ENCODE measurements at places on chromosomes 2 and 18.
A peak's percentile ranks its signal among the peaks of the same experiment; 100 is the strongest.

GRCh38 chr2:110980339-110981062 is 140.2 kb upstream of the BCL2L11 start:
- DNase-seq: no peak

DNA sequence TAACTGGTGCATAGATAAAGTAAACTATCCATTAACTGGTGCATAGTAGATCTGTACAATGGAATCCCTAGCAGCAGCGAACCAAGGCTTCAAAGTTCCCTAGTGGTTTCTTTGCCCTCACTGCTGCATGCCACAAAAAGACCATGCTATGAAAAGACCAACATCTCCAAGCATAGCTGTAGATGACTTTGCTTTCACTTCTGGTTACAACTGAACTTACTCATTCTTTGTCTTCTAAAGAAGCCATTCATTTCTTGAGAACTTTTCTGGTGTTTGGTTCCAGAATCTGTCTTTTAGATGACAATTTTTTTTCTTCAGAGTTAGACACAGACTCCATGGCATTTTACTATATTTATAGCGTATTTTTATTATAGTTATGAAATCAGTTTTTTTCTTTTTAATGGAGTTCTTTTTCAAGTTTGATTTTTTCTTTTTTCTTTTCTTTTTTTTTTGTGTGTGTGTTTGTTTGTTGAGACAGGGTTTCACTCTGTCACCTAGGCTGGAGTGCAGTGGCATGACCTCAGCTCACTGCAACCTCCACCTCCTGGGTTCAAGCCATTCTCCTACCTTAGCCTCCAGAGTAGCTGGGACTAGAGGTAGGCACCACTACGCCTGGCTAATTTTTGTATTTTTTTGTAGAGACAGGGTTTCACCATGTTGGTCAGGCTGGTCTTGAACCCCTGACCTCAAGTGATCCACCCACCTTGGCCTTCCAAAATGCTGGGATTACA is 63.6 kb downstream of the SLC35F5 start:
- DNase-seq: no peak

DNA sequence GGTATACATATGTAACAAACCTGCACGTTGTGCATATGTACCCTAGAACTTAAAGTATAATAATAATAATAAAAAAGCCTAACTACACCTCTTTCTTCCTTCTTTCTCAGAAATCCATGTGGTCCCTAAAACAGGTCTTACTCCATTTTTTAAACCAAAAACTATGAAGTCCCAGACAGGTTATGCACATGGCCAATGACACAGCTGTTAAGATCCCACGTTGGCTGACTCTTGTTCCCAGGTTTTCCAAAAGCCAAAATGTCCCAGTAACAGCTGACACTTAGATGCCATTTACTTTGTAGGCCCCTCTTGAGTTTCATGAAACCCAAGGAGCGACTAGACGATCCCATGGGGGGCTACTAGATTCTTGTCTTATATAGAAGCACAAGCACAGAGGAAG is 97.0 kb downstream of the KCNF1 start:
- DNase-seq: no peak

DNA sequence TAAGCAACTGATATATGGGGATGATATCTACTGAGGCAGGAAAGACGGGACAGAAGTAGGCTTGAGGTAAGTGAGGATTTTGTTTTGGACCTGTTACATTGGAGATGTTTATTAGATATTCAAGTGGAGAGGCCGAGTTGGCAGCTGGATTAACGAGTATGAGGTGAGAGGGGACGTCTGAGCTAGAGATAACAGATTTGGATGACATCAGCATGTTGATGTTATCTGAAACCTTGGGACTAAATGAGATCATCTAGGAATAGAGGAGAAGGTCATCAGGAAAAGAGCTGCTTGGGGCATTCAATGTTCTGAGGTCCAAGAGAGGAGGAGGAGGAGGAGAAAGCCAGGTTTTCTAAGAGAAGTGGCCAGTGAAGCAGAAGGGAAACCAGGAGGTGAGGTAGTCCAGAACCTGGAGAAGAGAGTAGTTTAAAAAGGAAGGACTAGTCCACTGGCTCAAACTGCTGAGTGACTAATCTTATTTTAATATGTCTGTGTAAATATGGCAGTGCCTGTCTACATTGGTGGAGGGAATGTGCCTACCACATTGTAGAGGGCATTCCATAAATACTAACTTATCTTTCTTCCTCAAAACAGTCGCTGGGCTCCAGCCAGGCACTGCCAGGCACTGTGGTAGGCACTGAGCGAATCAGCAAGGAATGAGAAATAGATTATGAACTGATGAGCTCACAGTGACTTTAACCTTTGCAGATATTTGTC is 488.3 kb downstream of the DLGAP1 start:
- peak; percentile 26 for DNase-seq

GRCh38 chr2:44450082-44450481 is 88.3 kb downstream of the CAMKMT start:
- DNase-seq: no peak

- DNase-seq: peak; percentile 15
Measured at GRCh38 chr2:109129356-109129920, 433 bp downstream of the SH3RF3 start.

- no peak for DNase-seq
Measured at GRCh38 chr2:212845941-212846340, 305.5 kb downstream of the IKZF2 start.

DNA sequence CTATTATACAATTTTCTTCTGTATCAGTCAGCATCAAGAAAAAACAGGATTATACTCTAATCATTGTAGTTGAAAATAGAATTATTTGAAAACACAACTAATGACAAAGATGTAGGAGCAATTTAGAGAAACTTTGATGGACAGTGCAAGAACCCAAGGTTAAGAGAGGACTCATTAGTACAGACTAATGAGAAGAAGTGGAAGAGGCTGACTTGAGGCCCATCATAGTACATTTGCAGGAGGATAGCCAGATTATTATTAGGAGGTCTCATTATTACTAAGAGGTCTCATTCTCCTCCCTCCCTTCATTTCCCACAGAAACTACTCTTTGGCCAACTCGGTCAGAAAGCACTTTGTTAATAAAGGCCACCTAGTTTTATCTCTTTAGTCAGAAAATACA is 1983.0 kb downstream of the SUCLG1 start:
- DNase-seq: no peak

DNA sequence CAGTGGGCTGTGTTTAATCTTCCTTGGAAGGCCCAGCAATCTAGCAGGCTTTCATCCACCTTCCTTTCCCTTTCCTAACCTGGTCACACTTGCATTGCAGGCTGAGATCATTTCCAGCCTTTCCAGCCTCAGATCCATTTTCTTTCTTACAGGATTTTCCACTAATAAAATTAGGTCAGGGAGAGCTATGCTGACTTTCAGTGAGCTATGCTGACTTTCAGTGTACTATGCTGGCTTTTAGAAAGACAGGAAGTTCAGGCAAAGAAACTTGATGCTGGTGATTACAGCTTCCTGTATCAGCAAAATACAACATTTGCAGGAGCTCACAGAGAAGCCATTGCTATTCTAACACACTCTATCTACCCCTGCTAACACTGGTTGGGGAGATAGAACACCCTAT is 735.0 kb downstream of the CCDC85A start:
- DNase-seq: no peak

- DNase-seq: peak; percentile 86
Measured at GRCh38 chr2:234422273-234422732, 74.6 kb downstream of the ARL4C start.

DNA sequence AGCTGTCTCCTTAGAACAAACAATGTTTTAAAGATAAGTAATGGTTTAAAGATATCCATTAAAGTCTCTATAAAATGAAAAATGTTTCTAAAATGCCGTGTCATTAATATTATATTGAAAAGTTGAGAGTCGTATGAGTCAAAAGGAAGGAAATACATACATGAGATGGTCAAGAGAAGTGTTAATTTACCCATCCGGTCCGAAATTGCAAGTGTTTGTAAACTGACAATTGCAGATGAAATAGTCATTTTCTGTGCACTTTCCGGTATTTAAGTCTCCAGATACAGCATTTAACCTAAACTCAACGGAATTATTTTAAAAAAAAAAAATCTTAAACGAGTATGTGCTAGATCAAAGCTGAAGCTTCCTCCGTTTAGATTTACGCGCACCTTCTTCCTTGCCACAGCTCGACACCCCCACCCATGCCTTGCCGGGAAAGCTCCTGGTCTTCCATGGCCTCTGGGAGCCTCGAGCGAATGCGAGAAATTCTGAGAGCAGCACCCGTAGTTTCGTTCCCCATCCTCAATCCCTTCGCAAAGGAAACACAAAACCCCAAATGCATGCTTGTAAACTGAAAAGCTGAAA is 1.8 kb downstream of the DSC3 start:
- no peak for DNase-seq

DNA sequence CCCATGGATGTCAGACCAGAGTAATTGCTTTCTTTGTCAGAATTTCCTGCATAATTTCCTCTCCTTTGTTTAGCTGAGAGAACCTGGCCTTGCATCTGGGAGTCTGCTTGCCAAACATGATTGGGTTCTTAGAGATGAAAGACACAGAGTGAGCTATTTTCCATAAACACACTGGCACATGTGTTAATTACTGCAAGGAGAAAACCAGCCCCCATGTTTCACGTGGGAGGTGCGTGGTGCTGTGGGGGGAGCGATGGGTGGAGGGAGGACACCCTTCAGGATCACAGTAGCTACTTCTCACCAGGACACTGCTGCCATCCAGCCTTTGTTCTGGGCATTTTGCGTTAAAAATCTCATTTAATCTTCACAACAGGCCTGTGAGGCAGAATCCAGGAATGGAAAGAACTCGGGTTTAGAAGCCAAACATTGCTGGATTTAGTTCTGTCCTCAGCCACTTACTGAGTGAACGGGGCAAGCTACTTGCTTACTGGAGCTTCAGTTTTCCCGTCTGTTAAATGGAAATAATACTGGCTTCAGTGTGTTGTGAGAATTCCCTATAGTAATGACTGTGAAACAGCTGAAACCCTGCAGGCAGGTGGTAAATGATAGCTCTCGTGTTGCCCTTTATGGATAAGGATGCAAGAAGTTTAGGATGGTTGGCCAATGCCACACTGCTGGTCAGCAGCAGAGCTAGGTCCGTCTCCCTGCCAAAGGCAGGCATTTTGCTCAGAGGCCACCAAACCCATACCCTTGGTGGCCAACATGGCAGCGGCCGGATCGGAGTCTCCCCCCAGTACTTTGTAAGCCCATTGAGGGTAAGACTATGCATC is 100.1 kb upstream of the ASAP2 start:
- DNase-seq: no peak

DNA sequence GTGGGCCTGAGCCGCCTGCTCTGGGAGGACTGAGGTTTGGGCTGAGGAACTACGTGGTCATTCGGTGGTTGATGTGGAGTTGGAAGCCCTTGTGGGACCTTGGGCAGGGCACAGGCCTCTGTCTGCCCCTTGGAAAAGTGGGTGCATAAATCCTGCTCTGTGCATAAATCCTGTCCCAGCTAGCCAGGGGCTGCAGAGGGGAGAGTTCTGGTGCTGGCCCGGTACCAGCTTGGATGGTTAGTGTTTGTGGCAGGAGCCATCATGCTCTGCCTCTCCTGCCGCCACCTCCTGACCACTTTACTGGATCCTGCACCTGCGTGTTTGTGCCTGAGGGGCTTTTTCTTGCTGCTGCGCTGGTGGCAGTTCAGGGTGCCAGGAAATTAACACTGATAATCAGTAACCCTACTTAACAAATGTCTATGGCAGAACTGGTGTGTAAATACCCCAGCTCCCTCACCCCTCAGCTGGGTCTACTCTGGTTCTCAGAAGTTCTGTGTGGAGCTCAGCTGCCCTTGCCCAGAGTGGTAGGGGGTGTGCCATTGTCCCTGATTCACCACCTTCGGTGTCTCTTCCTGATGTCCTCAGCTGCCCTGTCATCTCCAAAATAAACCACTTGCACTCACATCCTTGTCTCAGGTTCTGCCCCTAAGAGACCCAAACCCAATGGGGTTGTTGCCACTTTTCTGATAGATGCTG is 156.8 kb downstream of the GLI2 start:
- DNase-seq: no peak

DNA sequence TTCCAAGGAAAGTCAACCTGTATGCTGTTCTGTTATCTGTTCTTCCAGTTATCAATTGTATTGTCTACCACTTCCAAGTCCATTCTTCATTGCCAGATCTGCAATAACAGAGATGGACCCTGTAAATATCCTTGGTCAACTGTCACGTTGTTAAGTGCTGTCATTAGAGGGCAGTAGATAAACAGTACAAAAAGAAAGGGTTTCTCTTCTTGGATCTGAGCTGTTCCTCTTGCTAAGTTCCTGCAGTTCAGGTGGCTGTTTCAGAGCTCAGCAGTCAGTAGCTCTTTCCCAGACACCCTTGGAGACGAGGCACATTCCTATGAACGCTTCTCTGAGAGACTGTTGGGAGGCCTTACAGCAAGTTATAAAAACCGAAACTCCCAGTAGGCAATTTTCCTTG is 957.1 kb upstream of the CHAC2 start:
- peak; percentile 42 for DNase-seq

- DNase-seq: no peak
Measured at GRCh38 chr2:58156780-58157179, 84.3 kb downstream of the FANCL start.

DNA sequence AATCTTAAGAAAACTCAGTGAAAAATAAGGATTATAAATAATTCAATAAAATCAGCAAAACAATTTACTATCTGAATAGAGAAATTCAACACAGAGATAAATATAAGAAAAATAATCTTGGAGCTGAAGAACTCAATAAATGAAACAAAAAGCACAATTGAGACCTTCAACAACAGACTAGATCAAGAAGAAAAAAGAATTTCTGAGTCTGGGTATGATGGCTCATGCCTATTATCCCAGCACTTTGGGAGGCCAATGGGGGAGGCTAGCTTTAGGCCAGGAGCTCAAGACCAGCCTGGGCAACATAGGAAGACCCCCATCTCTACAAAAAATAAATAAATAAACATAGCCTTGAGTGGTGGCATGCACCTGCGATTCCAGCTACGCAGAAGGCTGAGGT is 1295.7 kb upstream of the NRXN1 start:
- DNase-seq: no peak

- no peak for DNase-seq
Measured at GRCh38 chr2:233240897-233241296, 10.6 kb upstream of the ATG16L1 start.

Data from ACHN (cell line).